ENCODE measurements at places on chromosomes 7 and 10. TPM values are rescaled to one million over a fixed set of nuclear protein-coding genes. Genes with fewer than 3 reads are reported as not detected.

DNA sequence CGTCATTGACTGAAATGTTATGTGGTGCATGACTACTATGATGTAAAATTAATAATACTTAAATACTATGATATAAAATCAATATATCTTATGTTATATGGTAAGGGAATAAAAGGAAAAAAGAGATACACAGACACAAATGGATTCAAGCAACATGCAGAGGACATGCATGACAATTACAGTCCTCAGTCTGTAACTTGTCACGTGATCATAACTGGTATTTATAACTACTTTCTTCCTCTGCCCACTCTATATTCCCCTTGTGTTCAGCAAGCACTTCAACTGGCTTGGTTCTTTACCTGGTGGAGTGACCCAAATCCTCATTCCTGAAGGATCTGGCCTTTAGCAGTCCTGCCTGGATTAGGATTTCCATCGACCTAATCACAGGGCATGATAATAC is 104.4 kb upstream of the FAM180A start:
- no peak for DNase-seq

GRCh38 chr7:157014635-157015555 is 4.4 kb upstream of the MNX1 start:
- no peak for DNase-seq

- no peak for DNase-seq
These were observed 495.2 kb upstream of the LRRN3 start for GRCh38 chr7:110595694-110596093.

CNTNAP2 gene
- 0.17 TPM for total RNA-seq

GRCh38 chr7:77328669-77329068 is 87.5 kb downstream of the GSAP start:
- DNase-seq = no peak

- DNase-seq = no peak
These were observed 177.6 kb downstream of the PLXDC2 start for GRCh38 chr10:19993714-19994315.

Data from foreskin keratinocyte (primary cell).